Urinary bladder (tissue), 4 donors: ENCODE measurements at places on chromosomes 11 and 22. TPM values are rescaled to one million over a fixed set of nuclear protein-coding genes. Genes with fewer than 3 reads are reported as not detected.

GGTLC3 gene
- total RNA-seq: not detected

PKP3 gene
- 5.2 TPM for total RNA-seq

PVALB gene
- 2.2 TPM for total RNA-seq

DNAJB7 gene
- total RNA-seq: not detected

FXYD6 gene
- 56.2 TPM for total RNA-seq

PNPLA3 gene
- 0.37 TPM for total RNA-seq

- DNase-seq: no peak
Observed at GRCh38 chr11:119776031-119776636, 47.1 kb upstream of the NECTIN1 start.

- no peak for DNase-seq
Observed at GRCh38 chr11:23976426-23976825, 520.4 kb upstream of the LUZP2 start.

DNA sequence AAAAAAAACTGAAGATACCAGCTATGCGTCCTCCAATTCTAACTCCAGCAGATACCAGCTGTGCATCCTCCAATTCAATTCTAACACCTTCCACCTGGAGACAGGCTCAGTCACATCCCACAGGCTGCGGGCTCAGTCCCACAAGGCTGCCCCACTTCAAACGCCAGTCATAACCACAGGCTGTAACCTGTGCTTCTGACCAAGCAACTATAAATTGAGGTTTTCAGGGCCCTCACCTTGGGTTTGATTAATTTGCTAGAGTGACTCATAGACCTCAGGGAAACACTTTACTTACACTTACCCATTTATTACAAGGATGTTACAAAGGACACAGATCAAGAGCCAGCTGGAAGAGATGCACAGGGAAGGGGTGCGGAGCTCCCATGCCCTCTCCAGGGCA, 32.4 kb upstream of the MSANTD2 start:
- DNase-seq: no peak

- no peak for DNase-seq
Observed at GRCh38 chr11:111472228-111472627, 40.0 kb downstream of the BTG4 start.

- no peak for DNase-seq
Observed at GRCh38 chr11:67614730-67615714, 8.3 kb downstream of the NDUFV1 start.

DNA sequence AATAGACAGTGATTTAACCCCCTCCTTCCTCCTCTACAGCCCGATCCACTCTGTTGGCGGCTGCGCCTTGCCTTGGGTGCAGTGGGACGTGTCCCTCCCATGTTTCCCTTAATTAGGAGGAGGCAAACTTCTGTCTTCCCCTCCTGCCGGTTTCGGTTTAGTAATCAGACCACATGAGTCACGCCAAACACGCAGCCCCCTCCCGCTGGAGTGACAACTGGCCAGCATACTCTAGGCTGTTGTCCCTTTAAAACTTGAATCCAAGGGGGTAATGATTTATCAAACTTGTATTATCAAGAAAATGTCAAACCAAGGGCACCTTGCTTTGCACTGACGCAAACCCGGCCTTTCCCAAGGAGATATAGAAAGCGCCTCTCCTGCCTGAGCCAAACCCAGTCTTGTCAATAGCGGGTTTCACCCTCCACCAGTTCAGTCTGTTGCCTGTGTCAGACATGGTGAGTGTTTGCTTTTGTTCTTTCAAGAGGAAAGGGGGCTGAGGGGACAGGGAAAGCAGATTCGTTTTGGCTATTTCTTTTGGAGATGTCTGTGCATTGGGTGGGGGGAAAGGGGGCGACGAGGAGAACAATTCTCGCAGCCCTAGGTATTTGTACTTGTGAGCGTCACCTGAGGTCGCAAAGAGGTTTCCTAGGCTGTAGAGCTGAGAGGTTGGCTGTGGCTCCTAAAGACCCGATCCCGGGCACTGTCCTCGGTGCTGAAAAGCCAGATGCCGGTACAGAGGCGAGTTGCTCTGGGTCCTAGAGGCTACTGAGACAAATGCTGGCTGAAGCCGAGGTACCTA, at the start of gene SLC6A5:
Gene SLC6A5, plus strand, starts transcription at position 388 of the 799 bp plus-strand sequence. Its CDS starts 65 bp downstream, at position 453.
- no peak for DNase-seq

DNA sequence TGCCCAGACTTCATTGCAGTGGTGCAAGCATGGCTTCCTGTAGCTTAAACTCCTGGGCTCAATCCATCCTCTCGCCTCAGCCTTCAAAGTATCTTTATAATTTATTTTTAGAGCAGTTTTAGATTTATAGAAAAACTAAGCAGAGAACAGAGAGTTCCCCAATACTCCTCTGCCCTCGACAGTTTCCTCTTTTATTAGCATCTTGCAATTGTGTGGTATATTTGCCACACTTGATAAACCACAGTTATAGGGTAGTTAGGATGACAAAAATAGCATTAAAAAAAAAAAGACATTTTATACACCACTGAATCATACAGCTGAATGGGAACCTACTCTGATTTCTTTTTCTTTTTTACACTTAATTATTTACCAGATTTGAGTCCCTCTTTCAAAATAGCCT, 31.2 kb downstream of the MS4A2 start:
- no peak for DNase-seq

GRCh38 chr22:48047722-48048500, 1285.5 kb downstream of the TBC1D22A start:
- DNase-seq: no peak

GRCh38 chr22:32810555-32811133, 9.1 kb downstream of the TIMP3 start:
- no peak for DNase-seq

DNA sequence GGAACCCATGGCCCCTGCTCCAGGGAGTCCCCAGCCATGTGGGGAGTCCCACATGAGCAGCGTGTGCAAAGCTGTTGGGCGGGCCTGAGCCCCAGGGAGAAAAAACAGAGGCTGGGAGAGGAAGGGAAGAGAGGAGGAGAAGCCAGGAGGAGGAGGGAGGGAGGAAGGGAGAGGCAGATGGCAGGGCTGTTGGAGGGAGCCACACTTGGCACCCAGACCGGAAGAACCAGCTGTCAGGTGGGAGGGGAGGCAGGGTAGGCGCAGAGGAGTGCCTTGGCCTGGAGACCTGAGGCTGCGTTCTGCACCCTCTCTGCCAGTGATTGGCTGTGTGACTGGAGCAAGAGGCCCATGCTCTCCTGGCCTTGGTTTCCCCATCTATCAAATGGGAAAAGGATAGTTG, 6.7 kb downstream of the SYNGR1 start:
- DNase-seq: no peak

DNA sequence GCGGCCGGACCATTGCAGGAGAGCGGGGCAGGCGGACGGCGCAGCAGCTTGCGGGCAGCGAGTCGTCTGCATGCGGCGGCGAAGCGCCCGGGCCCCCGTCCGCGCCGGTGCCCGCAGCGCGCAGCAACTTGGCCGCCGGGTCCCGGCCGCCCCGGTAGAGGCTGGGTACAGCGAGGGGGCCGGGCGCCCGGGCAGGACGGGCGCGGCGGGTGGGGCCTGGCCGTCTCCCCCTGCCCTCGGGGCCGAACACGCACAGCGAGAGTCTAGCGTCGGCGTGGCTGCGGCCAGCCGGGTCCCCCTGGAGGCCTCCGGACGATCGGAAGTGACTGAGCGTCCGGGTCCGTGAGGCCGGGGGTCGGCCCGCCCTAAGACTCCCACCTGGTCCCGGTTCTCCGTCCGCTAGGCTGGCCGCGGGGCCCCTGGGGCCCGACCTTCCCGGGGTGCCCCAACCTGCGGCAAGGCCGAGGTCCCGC, 775 bp upstream of the TRABD start:
- no peak for DNase-seq

DNA sequence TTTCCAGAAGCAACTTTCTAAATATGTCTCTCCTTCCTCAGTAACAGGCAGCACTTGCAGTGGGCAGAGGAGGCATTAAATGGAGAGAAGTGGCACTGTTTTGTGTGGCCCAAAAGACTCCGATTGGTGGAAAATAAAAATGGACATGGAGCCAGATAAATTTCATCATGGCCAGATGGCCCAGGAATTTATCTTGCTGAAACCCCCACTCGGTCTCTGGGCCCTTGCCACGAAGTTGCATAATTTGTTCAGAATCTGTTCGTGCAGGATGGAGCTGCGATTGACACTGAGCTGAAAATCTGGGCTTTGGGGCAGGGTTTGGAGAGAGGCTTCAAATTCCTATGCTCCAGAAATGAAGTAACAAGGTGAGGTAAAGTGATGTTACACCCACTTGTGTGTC, 65.5 kb downstream of the C11orf91 start:
- DNase-seq: no peak

- DNase-seq: no peak
Observed at GRCh38 chr22:37403267-37403960, 23.9 kb downstream of the ELFN2 start.

DNA sequence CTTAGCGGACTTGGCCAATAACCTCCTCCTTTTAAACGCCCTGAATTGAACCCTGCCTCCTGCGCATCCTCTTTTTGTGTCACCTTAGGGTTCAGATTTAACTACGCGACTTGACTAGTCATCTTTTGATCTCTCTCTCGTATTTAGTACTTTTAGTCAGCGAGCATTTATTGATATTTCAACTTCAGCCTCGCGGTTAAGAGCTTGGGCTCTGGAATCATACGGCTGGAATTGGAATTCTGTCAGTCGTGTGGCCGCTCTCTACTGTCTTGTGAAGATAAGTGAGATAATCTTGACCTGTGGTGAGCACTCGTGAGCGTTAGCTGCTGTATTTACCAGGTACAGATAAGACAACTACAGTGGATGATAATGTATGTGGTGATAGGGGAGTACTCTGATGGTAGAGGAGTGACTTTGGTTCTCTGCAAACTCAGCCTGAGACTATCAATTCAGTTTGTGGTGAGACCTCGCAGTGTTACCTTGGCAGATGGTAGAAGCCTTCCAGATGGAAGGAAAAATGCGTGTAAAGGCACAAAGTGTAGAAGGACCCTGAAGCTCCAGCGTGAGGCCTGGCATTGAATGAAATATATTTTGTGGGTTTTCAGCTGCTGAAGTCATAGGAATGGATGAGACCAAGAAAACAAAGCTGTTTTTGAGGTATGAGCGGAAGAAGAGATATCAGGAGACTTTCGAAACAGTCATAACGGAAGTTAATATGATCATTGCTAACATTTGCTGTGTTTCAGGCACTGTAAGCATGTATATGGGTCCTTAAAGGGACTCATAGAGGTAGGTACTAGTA, 682 bp downstream of the ATM start:
- peak; percentile 1 for DNase-seq

DNA sequence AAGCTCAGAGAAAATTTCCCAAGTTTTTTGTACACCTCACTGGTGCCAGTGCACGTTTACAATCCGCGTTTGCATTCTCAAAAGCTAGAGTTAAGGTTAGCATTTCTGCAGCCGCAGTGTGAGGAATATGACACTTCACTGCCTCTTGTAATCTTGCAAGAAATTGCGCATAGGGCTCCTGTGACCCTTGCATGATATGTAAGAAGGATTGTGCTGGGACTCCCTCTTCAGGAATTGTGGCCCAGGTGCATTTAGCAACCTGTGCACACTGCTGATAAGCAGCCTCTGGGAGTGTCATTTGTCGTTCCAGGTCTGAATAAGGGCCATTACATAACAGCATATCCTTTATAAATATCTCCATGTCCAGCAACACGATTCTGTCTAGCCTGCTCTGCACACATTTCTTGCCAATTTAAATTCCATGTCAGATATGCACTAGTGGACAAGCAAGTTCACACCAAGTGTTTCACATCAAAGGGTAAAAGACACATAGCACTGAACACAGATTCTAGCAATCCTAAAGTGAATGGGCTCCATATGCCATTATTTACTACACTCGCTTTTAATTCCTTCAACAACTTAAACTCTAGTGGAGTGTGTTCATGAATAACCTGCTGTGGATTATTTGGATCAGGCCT, 69.2 kb upstream of the INCENP start:
- DNase-seq: no peak

DNA sequence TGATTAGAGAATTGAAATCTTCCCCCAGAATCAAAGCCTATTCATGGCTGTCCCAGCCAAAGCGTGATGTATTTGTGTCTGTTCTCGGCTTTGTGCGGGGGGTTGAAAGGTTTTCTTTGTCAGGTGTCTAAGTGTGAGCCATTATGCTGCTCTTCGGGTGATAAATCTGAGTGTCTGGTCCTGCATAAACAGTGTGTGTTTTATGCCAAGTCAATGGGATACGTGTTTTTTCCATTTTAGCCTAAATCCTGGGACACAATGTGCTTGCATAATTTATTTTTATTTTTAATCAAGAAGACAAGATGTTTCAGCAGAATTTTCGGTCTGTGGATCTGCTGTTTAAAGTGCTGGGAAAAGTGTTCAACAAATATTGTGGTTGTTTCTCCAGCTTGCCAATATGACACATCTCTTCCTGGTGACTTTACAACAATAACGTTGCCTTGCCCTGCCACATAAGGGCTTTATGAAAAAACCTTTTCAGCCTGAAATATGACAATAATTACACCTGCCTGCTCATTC, 267.8 kb downstream of the TBC1D22A start:
- no peak for DNase-seq

DNA sequence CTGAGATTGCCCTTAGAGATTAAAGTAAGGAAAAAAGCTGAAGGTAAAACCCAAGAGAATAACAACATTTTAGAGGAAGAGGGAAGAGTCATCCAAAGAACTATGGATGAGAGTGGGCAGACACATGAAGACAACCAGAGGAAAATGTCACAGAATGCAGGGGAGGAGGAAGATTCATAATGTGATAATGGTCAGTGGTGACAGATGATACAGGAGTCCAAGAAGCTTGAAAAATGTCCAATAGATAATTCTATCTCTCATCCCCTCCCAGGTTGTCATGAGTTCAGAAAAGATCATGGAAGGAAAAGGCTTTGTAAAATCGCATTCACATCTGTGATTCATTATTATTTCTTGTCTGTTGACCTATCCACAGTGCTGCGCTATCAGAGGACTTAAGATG, 282.3 kb upstream of the CCDC90B start:
- no peak for DNase-seq

DNA sequence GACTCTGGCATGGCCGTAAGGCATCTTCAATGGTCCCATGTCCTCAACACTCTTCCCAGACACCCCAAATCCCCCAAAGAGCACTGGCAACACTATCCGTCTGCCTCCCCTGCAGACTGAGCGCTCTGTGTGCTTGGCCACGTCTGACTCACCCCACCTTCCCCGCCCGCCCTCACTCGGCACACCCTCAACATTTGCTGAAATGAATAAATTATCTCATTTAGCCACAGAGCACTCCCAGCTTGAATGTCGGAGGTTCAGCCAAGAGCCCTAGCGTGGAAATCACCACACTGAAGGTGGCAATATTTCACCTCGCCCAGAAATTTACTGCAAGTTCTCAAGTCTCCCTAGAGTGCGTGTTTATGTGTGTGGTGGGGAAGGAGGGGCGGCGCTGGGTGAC, 46.6 kb upstream of the TCF20 start:
- DNase-seq: no peak

DNA sequence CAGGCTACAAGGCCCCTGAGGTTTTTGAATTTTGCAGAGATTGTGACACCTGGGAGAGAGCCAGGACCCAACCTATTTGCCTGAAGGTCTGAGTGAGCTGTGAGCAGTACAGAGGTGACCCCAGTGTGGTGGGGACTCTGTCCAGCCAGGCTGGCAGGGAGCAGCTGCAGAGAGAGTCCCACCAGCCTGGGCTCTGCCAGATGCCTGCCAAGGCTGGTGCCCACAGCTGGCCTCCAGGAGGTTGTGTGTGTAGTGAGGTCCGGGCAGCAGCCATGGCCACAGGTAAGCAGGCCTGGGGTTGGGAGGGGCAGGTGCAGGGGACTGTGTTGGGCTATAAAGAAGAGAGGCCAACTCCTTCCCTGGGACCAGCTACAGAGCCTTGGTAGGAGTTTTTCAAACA, 144.8 kb downstream of the CRYBB2 start:
- DNase-seq: no peak
